ENCODE measurements at places on chromosomes 5 and 9.

GRCh38 chr5:124719113-124719967 is 27.1 kb downstream of the ZNF608 start:
- DNase-seq: no peak

GRCh38 chr5:7910738-7911428 is 41.9 kb downstream of the MTRR start:
- no peak for DNase-seq

DNA sequence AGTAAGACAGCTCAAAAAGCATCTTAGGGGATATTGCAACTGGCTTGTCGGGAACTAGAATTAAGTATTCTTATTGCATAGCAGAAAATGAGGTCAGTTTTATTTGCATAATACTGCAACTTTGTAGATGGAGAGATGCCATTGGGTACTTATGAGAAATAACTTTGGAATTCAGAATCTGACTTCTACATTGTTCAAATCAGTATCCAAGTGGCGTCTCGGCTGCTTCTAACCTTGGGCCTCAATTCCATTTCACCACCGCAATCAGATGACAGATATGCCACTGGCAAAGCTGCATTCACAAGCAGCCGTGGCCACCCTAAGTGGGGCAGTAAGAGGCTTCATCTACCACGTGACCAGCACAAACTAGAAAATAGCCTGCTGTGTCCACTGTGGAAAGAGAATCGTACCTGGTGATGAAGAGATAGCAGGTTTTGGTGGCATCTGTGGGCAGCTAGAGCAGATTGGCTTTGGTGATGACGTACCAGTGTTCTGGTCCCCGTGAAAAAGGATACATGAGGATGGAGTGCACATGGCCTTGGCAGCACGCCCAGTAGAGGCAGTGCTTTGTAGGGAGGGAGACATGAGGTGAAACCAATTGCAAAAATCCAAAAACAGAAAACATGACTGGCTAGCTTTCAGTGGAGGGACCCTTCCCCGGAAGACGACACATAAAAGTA is 116.6 kb downstream of the KLHL3 start:
- DNase-seq: no peak

DNA sequence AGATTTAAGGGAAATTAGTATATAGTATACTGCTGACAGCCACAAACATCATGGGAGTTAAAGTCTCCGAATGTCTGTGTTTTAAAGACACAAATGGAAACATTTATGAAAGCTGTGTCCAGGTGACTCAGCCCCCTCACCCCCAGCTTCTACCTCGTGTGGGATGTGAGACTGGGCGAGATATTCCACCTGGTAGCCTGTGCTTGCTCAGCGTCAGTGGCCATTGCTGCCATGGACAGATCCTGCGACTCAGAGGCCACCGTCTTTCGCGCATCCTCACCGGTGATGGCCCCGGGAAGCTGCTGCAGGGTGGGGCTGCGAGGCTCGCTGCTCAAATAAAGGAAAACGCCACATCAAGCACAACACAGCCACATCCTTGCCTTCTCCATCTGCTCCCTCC is 31.2 kb upstream of the EXOC3 start:
- DNase-seq: no peak

- no peak for DNase-seq
Observed at GRCh38 chr5:74415695-74416102, 224.8 kb downstream of the ENC1 start.

All from stimulated activated CD8-positive, alpha-beta memory T cell treated with anti-CD3 and anti-CD28 coated beads, Interleukin-4, amount 100 ng/mL, for 4 hours (primary cell).